ENCODE measurements at places on chromosomes 12 and 14.

GRCh38 chr14:57491640-57492039, 2.0 kb downstream of the CCDC198 start:
- no peak for DNase-seq

- no peak for DNase-seq
Measured at GRCh38 chr12:124947561-124948398, 33.3 kb upstream of the UBC start.

- DNase-seq = no peak
Measured at GRCh38 chr14:79352076-79352630, 859.2 kb downstream of the DIO2 start.

- DNase-seq = peak; percentile 31
Measured at GRCh38 chr12:77229640-77230442, 164.5 kb upstream of the E2F7 start.

DNA sequence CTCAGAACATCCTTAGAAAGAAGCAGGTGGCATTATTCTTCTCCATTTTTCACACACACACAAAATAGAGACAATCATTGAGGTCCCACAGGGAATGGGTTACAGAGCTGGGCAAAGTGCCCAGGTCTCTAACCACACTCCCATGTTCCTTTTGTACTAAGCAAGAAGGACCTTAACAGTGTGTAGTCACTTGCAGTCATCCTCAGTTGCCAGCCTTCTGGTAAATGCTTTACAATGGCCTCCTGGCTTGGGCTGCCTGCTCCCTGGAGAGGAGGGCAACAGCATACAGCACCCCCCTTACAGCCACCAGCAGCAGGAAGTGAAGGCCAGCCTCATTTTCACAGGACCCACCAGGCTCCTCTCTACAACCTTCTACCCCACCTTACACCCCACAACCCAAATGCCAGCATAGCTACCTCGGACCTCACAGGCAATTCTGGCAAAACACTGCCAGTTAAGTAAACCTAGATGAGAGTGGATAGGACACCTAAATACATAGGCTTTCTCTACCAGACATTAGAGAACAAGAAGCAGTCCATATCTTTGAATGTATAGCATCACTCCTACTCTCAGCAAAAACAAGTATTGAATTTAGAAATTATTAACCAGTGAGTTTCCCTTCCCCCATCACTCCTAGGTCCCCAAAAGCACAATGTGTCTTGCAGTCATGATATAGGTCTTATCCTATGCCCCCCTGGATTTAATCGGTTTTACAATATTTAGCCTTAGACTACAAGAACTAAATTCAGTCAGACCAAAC, 88.1 kb downstream of the PPP2R5E start:
- no peak for DNase-seq

GRCh38 chr12:40390980-40391379, 166.2 kb downstream of the LRRK2 start:
- DNase-seq = no peak

DNA sequence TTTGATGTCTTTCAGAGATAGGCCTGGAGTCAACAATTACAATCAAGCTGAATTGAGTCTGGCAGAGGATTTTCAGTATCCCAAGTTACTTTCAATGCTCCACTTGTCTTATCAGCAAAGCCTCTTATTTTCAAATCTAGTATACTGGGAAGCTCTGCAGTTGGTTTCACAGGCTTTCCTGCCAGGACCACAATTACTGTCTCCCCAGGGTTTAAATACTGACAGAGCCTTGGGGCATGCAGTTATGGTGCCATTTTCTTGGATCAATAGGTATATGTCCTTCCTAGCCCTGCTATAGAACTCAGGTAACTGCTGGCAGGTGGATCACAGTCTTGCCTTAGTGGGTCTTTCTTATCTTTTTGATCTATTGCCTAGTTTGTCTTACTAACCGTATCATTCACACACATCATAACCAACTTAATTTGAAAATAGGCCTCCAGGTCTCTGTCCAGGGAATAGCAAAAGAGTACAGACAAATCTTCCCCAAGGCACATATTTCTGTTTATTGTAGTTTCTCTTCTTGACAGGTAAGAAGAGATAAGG, 22.4 kb upstream of the RNU6-8 start:
- DNase-seq = peak; percentile 61
